NCI-H510A (cell line): ENCODE measurements at places on chromosomes 2 and 18.

GRCh38 chr2:32701806-32702205 lies 74.0 kb downstream of the TTC27 start:
- DNase-seq = no peak

DNA sequence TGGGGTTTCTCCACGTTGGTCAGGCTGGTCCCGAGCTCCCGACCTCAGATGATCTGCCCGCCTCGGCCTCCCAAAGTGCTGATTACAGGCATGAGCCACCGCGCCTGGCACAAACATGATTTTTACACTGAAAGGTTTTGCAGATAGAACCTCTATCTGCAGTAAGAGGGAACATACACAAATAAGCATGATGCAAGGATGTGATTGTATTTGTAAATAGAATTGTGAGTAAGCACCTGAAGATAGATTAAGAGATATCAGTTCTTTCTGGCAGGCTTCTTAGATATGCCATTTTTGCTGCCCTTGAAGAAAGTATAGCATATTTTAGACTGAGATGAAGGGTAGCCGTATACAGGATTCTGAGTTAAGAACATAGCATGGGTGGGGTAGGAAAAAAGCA lies 3.6 kb downstream of the COMMD1 start:
- no peak for DNase-seq

DNA sequence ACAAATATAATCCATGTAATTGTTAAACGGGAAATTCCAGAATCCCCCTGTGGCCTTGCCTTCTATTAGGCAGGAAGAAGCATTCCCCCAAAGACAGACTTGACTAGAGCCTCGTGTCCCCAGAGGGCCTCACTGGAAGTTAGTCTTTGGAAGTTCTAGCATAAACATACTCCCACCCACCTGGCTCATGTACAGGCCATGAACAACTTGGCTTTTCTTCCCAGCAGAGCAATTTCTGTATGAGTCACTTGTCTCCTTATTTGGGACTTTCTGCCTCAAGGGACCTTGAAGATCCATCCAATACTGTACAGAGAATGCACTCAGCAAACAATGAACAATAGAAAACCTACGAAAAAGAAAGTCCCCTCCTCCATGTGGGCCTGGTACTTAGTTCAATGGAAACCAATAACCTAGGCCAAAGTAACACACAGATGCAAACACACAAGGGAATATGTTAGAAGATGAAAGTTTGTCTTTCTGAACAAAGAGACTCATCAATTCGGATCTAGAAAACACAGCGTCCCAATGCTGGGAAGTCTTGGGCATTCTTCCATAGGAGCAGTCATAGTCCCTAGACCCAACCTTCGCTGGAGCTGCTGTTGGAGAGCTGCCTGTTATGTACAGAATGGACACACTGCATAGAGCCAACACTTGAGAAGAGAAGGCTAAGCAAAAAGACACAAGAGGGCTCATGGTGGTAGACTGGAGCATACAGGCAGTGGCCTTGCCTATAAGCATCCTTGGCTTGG lies 303.5 kb downstream of the HRH4 start:
- no peak for DNase-seq

DNA sequence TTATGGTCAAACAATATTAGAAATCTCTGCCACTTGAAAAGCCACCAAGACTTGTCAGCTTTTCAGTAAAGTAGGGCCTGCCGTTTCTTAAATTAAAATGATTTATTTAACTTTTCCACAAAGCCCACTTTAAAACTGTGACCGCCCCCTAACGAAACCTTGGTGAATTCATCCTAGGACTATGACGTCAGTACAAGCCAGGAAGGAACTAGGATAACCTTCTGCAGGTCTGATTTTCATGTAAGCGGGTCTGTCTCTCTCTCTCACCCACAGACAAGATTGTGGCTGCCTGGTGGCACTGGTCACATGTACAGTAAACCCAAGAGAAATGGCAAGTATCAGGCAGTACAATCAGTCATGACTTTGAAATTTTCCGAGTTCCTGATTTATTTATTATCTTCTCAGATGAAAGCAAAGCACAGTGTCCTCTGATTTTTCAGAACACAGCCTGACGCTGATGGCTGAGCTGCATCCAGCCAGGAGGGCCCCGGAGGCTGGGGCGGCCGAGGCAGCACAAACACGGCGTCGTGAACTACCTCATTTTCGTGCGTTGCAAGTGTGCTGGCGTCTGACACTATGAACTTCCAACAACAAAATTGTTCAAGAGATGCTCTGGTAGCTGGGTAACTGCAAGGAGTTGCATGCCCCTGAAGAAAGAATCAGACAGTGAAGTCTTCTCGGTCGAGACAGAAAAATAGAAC lies 18.9 kb downstream of the SALL3 start:
- no peak for DNase-seq

DNA sequence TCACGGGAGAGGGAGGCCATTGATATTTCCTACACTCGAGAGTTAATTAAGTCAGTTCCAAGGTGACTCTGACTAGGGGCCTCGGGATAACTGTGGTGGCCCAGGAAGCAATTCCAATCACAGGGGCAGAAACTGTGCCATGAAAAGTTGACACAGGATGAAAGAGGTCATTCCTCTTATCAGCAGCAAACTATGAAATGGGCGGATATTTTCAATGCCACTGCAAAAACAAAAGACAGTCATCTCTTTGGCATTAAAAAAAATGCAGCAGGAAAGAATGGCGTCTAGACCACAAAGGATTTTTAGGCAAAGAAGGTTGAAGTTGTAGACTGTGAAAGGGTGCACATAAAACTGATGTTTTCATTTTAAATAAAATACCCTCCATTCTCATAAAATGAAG lies 50.0 kb downstream of the TGIF1 start:
- no peak for DNase-seq

GRCh38 chr2:42153944-42154581 lies 15.1 kb upstream of the EML4 start:
- DNase-seq = no peak

- no peak for DNase-seq
Observed at GRCh38 chr2:119771331-119771730, 11.6 kb downstream of the PTPN4 start.

DNA sequence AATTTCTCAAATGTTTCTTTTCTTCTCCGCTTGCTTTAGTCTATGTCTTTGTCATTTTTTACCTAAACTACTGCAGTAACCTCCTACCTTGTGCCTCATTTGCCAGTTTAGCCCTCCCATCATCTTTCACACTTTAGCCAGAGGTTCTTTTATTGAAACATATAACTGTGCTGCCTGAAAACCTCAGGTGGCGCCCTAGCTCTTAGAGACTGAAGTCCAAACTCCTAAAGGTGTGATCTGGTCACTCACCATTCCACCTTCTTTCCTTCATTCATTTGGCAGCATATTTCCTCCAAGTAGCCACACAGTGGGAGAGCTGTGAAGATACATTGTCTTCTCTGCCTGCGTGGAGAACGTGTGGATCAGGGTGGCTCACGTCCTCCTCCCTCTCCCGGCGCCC lies 98.2 kb upstream of the MAPRE2 start:
- no peak for DNase-seq

DNA sequence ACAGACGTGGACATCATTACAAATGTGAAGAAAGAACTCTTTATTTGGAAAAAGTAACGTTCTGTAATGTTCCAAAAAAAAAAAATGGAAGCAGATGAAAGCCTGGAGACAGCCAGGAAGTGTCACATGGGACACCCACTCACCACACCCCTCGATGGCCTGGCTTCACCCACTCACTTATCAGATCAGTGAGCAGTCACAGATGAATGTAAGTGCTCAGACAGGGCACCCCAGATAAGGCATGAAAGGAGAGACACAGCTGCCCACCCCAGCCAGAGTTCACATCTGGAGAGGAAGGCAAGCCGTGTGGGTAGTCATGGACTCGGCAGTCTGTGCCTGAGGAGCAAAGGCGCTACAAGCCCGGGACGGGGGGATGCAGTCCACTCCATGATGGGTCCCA lies 105.2 kb downstream of the SEPTIN10 start:
- no peak for DNase-seq

- DNase-seq = no peak
Observed at GRCh38 chr2:216635171-216635570, 2.0 kb downstream of the IGFBP2 start.

DNA sequence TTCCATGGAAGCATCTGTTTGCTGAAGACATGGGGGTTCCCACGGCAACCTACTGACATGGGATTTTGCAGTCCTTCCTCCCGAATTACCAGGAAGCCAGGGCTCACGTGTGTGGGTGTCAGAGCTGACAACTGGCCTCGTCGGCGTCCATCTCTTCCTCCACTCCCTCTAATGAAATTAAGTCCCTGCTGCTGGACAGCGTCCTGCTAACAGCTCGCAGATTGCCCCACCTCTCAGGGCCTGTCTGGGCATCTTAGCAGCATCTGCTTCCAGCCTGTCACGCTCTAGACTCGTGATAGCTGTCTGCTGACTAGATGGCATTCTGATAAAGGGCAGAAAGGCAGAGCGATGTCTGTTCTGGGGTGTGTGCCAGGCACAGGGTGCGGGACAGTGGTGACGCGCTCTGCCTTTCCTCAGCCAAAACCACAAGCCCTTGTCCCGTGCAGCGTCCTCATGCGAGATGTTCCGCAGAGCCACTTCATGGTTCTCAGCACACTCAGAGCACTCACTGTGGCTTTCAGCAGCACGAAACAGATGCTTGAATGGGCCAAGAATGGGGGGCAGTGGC lies 161.1 kb downstream of the ARL4C start:
- no peak for DNase-seq

DNA sequence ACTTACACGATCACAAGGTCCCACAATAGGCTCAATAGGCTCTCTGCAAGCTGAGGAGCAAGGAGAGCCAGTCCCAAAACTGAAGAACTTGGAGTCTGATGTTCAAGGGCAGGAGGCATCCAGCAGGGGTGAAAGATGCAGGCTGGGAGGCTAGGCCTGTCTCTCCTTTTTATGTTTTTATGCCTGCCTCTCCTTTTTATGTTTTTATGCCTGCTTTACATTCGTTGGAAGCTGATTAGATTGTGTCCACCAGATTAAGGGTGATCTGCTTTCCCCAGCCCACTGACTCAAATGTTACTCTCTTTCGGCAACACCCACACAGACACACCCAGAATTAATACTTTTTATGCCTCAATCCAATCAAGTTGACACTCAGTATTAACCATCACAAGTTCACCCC lies 9.9 kb upstream of the GYPC start:
- no peak for DNase-seq

DNA sequence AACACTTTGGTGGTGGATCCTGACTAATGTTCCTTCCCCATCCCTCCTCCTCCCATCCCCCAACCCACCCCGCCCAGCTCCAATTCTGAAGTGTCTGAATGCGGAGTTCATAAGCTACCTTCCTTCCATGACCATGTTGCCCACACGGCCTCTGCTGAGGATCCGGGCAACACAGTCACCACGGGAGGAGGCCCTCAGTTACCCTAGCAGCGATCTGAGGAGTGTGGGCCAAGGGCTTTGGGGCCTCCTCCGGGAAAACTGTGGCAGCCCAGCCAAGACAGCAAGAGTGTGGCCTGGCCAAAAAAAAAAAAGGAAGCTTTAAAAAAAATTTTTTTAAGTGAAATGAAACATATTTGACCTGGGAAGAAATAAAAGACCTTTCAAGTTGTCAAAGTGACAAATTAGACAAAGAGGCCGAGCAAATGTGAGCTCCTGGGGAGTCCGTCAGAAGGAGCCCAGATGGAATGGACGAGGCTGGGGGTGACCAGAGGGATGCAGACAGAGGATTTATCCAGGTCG lies 169.0 kb upstream of the PKDCC start:
- no peak for DNase-seq

DNA sequence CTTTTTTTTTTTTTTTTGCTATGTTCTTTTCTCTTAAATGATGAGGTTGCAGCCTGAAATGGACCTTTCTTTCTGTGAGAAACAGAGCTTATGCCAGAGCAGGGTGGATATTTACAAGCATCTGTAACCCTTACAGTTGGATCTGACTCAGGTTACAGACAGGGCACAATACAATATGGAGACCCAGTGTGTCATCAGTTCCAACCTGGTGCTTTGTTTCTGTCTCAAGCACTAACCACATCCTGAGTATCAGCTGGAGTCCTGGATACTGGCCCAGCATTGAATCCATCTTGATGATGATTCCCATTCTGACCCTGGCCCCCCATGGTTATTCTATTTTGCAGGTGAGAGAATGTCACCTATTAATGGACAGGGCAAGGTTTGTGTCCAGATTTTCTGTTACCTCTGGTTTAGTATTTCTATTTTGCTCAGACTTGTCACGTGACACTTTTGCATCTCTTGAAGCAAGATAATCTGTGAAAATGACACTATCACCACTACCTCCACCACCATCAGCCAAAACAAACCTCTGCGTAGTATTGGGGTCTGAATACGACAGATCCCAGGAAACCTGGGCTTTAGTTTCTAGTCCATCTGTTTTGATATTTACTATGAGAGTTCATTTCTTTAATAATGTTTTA lies 174.0 kb downstream of the CCDC85A start:
- no peak for DNase-seq

GRCh38 chr2:12728221-12728777 lies 11.6 kb downstream of the TRIB2 start:
- no peak for DNase-seq

- DNase-seq = no peak
Observed at GRCh38 chr2:198968545-198968944, 489.2 kb downstream of the SATB2 start.

DNA sequence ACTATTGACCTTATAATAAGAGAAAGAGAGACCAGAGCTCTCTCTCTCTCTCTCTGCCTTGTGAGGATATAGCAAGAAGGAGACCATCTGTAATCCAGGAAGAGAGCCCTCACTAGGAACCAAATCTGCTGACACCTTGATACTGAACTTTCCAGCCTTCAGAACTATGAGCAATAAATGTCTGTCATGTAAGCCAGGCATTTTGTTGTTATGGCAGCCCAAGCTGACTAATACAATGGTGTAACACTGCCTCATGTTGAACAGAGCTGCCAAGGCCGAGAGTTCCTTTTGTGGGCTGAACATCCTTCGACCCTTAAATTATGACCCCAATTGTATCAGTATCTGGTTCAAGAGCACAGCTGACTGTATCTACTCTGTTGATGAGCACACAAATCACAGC lies 108.0 kb downstream of the LRRC30 start:
- DNase-seq = no peak

- no peak for DNase-seq
Observed at GRCh38 chr2:8137801-8138200, 544.1 kb upstream of the ID2 start.

DNA sequence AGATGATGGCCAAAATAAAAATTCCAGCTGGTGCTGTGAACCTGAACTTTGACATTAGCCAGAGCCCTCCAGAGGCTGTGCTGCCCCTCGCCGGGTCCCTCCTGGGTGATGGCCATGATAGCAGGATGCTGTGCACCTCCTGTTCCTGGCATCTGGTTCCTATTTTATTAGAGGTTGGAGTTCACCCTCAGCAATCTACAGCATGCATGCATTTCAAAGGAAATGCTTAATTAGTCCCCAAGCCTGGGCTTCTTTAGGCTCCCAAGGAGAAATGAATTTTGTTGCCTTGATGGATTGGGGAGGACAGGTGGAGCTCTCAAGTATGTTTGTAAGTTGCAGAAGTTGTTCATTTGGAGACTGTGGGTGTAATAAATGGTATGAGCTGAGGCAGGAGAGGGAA lies 166.9 kb downstream of the GLI2 start:
- DNase-seq = no peak
